ENCODE measurements at places on chromosomes 6 and 20. TPM values are rescaled to one million over a fixed set of nuclear protein-coding genes. Genes with fewer than 3 reads are reported as not detected.
A peak's percentile ranks its signal among the peaks of the same experiment; 100 is the strongest.

- H3K4me1 ChIP-seq, result peaks cover 34% of the 10 kb centered on the region
- H3K27ac ChIP-seq, result peak overlapping the region; percentile 57
Measured at GRCh38 chr20:64048402-64049044, 916 bp downstream of the SOX18 start.

- peaks cover 24% of the 10 kb centered on the region for H3K36me3 ChIP-seq
- no peak overlapping the region for H3K27ac ChIP-seq
- peaks cover 12% of the 10 kb centered on the region for H3K4me1 ChIP-seq
- DNase-seq, result no peak
Measured at GRCh38 chr6:99560668-99561067, 7.8 kb downstream of the CCNC start.

DNA sequence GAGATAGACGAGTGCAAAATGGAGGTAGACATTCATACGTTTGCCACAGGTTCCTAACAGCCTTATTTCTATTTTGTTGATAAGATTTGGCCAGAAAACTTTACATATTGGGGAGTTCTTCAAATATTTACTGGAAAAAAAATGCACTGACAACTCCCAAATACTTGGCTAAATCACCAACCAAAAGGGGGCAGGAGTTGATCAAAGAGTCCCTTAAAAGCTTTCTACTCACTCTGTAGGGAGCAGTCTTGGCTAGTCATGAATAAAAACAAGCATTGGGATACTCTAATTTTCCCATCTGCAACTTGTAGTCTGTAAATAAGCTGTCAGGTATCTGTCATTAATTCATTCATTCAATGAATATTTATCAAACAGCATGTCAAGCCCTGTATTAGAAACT lies 18.4 kb downstream of the TENT5A start:
- no peaks in the 10 kb centered on the region for H3K4me1 ChIP-seq
- H3K4me3 ChIP-seq, result no peak overlapping the region
- H3K27me3 ChIP-seq, result no peaks in the 10 kb centered on the region
- DNase-seq, result no peak
- H3K27ac ChIP-seq, result no peak overlapping the region

DNA sequence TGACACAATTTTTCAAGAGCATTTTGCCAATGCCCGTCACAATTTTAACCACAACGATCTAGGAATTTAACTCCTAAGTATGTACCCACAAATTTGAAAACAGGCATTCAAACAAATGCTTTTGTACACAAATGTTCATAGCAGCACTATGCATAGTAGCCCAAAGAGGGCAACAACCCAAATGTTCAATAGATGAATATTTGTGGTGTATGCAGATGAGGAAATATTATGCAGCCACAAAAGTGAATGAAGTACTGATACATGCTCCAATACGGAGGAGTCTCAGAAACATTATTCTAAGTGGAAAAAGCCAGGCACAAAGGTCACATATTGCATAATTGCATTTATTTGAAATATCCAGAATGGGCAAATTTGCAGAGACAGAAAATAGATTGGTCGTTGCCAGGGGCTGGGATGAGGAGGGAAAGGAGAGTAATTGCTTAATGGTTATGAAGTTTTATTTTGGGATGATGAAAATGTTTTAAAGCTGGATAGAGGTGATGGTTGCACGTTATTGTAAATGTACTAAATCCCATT lies 117.2 kb downstream of the PXDC1 start:
- H3K36me3 ChIP-seq, result no peaks in the 10 kb centered on the region
- H3K27me3 ChIP-seq, result no peaks in the 10 kb centered on the region
- H3K27ac ChIP-seq, result no peak overlapping the region
- H3K4me3 ChIP-seq, result no peak overlapping the region

DNA sequence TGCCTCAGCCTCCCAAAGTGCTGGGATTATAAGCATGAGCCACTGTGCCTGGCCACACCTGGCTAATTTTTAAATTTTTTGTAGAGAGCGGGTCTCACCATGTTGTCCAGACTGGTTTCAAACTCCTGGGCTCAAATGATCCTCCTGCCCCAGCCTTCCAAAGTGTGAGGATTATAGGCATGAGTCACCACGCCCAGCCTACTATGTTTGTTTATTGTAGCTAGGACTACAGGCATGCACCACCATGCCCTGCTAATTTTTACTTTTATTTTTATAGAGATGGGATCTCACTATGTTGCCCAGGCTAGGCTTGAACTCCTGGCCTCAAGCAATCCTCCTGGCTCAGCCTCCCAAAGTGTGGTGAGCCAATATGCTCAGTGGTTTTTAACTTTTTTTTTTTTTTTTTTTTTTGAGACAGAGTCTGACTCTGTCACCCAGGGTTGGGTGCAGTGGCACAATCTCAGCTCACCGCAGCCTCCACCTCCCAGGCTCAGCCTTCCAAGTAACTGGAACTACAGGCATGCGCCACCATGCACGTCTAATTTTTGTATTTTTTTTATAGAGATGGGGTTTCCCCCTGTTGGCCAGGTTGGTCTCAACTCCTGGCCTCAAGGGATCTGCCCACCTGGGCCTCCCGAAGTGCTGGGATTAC lies 12.0 kb upstream of the DDX43 start:
- no peak overlapping the region for H3K4me3 ChIP-seq
- H3K4me1 ChIP-seq, result no peaks in the 10 kb centered on the region
- H3K27me3 ChIP-seq, result no peaks in the 10 kb centered on the region
- no peak overlapping the region for H3K27ac ChIP-seq
- H3K36me3 ChIP-seq, result no peaks in the 10 kb centered on the region
- DNase-seq, result no peak

DNA sequence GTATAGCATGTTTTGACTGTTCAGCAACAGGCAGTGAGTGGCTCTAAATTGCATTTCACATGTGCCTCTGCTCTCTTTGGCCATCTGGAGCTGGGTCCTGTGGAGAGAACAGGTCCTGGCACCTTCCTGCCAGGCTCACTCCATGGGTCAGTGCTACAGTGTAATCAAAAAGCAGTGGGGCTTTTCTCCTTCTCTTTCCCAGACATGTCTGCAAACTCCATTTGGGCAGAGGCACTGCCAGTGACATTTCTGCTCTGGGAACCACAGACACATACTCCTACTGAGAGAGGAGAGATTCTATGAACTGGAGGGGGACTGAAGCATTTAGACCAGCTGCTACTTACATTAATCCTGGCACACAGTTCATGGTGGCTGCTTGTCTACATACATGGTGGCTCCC lies 68.3 kb upstream of the TRAF3IP2 start:
- no peak overlapping the region for H3K27ac ChIP-seq
- no peaks in the 10 kb centered on the region for H3K36me3 ChIP-seq
- H3K27me3 ChIP-seq, result no peaks in the 10 kb centered on the region
- H3K4me3 ChIP-seq, result no peak overlapping the region
- H3K4me1 ChIP-seq, result no peaks in the 10 kb centered on the region

DNA sequence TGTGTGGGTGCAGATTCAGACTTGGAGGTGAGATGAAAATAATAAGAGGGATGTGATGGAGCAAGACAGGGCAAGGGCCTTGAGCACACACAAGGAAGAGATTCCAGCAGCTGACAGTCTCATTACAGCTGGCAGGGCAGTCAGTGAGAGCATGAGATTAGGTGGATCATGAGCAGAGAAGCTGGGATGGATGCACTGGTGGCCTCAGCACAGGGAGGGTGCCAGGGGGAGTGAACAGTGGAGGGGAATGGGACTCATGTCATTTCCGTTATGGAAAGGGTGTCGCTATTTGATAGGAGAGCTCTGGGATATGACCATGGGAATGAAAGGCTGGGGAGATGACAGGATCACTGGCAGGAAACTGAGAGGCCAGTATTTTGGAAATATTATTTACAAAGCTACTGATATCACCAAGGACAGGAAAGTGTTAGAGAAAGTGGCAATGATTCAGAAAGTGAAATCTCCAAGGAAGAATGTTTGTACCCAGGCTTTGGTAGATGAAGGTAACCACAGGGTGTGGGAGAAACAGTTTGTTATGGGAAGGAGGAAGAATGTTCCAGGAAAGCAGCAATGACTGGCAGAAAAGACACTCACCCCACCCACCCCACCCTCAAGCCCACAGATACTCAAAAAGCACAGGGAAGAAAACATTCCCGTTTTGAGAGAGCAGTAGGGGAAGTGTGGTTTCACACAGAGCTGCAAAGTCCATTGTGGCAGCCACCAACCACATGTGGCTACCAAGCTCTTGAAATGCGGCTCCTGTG lies 214.7 kb upstream of the PROKR2 start:
- no peak overlapping the region for H3K4me3 ChIP-seq
- peak overlapping the region; percentile 23 for H3K27ac ChIP-seq
- peaks cover 20% of the 10 kb centered on the region for H3K4me1 ChIP-seq
- H3K27me3 ChIP-seq, result no peaks in the 10 kb centered on the region
- DNase-seq, result no peak

GRCh38 chr6:28810659-28811053 lies 113.1 kb downstream of the TRIM27 start:
- H3K27me3 ChIP-seq, result peaks cover 100% of the 10 kb centered on the region
- H3K4me1 ChIP-seq, result peaks cover 6% of the 10 kb centered on the region
- no peak overlapping the region for H3K4me3 ChIP-seq

DNA sequence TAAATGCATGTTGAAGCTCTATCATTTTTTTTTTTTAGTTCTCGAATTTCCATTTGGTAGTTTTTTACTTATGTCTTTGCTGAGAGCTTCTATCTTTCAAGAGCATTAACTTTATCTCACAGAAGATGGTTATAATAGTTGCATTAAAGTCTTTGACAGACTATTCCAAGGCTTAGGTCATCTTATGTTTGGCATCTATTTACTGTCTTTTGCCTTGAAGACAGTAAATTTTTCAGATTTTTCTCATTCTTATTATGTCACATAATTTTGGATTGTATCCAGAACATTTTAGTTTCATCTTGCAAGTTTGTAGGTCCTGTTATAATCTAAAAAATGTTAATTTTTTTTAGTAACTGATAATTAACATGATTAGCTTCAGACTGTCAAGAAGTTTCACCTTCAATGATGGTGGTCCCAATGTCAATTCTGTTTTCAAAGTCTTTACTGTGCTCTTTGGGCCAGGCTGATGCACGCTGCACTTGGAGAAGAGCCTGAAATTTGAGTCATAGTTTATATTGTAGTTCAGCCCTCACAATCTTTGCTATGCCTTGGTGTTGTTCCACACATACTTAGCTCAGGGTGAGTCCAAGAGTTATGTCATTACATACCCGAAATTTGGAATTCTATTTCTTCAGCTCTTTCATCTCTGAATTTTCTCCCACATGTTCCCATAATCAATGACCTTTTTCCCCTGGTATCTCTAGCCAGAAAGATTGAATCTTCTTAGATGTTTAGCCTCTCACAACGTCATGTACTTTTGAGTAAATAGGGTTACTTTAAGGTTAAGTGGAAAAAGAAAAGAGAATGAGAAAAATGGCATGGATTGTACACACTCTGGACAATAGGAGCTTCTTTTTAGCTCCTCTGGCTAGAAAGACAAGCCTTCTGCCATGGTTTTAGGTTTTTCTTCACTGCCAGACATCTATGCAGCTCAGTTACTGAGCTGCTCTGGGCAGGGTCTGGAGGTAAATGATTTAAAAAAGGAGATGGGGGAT lies 110.3 kb upstream of the BTBD3 start:
- no peaks in the 10 kb centered on the region for H3K36me3 ChIP-seq
- no peak for DNase-seq
- H3K4me3 ChIP-seq, result no peak overlapping the region
- H3K4me1 ChIP-seq, result no peaks in the 10 kb centered on the region

DNA sequence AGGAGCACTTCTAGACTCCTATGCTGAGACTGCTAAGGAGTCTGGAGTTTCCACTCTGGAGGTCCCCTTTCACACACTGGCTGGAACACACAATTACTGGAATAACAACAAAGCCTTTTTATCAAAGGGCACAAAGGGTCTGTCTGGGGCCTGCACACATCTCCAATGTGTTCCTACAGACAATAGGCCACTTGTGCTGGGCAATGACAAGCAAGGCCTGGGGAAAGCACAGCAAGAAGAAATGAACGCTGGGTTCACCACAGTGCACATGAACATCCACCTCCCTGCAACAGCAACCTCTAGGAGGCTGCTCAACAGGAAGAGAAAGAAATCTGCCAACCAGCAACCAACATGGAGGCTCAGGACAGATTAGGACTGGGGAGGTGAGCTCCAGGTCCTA lies 43.9 kb downstream of the TRPC4AP start:
- peaks cover 91% of the 10 kb centered on the region for H3K36me3 ChIP-seq
- no peaks in the 10 kb centered on the region for H3K27me3 ChIP-seq
- H3K27ac ChIP-seq, result no peak overlapping the region

- peaks cover 87% of the 10 kb centered on the region for H3K4me1 ChIP-seq
- no peaks in the 10 kb centered on the region for H3K27me3 ChIP-seq
- peak overlapping the region; percentile 98 for H3K27ac ChIP-seq
Measured at GRCh38 chr6:32839356-32839755, 817 bp upstream of the TAP2 start.

- H3K4me1 ChIP-seq, result no peaks in the 10 kb centered on the region
- H3K27me3 ChIP-seq, result no peaks in the 10 kb centered on the region
- H3K36me3 ChIP-seq, result no peaks in the 10 kb centered on the region
- H3K4me3 ChIP-seq, result no peak overlapping the region
Measured at GRCh38 chr6:121590438-121590837, 155.0 kb downstream of the GJA1 start.

DNA sequence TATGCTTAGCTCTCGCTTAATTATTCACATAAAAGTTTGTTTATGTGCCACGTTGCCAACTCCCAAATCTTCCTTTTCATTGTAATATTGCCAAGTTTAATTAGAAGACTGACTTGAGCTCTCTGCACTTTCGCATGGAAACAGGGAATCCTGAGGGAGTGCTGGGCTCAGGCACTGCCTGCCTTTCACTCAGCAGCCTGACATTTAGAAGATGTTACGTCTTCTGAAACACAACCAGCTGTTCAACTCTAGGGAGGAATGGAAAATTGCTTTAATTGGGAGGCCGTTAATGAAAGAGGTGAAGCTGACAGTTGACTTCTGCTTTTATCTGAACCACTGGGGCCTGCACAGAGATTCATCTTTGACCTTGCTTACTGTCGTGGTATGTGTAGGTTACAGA lies 77.4 kb upstream of the MTHFD1L start:
- H3K4me3 ChIP-seq, result no peak overlapping the region
- H3K36me3 ChIP-seq, result no peaks in the 10 kb centered on the region
- DNase-seq, result no peak

DNA sequence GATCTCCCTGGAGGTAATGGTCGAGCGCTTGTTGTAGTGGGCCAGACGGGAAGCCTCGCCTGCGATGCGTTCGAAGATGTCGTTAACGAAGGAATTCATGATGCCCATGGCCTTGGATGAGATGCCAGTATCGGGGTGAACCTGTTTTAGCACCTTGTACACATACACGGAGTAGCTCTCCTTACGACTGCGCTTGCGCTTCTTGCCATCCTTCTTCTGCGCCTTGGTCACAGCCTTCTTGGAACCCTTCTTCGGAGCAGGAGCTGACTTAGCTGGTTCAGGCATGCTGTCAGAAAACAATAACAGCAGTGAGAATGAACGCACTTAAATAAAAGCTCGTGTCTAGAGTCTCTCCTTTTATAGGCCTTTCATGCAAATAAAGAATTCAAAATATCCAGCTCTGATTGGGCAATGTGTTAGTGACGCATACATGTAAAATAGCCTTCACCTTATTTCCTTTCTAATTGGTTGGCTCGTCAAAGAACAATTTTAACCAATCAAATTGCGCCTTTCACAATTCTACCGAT lies 129.2 kb downstream of the HFE start:
- DNase-seq, result peak; percentile 91
- peak overlapping the region; percentile 97 for H3K27ac ChIP-seq
- H3K36me3 ChIP-seq, result no peaks in the 10 kb centered on the region
- peaks cover 18% of the 10 kb centered on the region for H3K4me1 ChIP-seq
- H3K4me3 ChIP-seq, result peak overlapping the region; percentile 75

- H3K27me3 ChIP-seq, result no peaks in the 10 kb centered on the region
- DNase-seq, result no peak
- H3K4me1 ChIP-seq, result no peaks in the 10 kb centered on the region
- no peaks in the 10 kb centered on the region for H3K36me3 ChIP-seq
Measured at GRCh38 chr6:163806755-163807499, 392.4 kb downstream of the QKI start.

STMND1 gene
- polyA plus RNA-seq, result not detected

LY6G5C gene
- polyA plus RNA-seq, result 4.3 TPM

TCP11 gene
- polyA plus RNA-seq, result not detected

CHD6 gene
- polyA plus RNA-seq, result 6.1 TPM
